ENCODE measurements at places on chromosomes 16 and 17.

DNA sequence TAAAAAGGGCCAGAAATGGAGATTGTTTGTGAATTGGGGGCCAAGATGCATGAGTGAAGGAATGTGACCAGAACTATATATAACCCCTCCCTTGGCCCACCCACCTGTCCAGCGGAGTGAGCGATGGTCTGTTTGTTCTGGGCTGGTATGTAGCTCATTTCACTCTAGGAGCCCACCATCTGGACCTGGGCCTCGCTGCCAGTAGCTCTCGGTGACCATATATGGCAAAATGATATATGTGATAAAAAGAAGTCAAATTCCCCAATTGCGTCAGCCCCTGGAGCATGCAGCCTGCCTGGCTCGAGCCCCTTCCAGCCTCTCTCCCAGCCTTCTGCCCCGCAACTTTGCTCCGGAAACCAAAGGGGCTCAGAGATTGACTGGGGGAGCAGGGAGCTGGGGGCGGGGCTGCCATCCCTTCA is 47.3 kb downstream of the CCDC42 start:
- DNase-seq, result no peak

DNA sequence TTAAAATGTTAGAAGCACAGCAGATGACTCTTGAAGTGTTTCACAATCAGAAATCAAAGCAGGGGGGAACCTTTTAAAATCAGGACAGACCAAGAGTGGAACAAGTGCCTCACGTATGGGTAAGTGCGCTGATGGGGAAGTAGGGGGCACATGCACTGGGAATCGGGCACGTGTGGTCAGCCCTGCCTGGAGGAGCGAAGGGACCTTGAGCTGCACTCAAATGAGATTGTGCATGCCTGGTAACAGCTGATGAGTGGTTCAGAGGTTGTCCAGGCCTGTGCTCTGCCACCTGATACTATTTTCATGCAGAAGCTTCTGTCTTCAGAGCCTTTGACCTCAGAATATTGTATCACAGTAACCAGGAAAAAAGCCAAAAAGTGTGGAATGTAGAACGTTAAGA is 13.7 kb upstream of the XYLT2 start:
- peak; percentile 76 for DNase-seq

DNA sequence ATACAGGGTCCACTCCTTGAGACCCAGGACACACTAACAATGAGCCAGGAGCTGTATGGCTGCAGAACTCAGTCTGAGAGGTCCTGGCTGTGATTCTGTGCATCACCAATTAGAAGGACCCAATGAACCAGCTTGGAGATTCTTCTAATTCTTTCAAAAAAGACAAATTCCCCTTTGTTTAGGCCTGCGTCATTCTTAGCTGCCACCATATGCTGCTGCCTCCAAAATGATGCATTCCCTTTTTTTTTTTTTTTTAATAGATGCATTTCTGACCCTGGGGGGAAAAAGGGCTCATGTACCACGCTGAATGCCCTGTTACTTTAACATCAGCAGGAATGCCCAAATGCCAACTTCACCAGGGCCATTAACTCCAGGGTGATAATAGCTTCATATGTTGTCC is 28.5 kb downstream of the EMP2 start:
- no peak for DNase-seq

GRCh38 chr17:68356520-68356919 is 65.2 kb downstream of the ARSG start:
- no peak for DNase-seq

- no peak for DNase-seq
Measured at GRCh38 chr16:17245776-17246175, 225.0 kb downstream of the XYLT1 start.

DNA sequence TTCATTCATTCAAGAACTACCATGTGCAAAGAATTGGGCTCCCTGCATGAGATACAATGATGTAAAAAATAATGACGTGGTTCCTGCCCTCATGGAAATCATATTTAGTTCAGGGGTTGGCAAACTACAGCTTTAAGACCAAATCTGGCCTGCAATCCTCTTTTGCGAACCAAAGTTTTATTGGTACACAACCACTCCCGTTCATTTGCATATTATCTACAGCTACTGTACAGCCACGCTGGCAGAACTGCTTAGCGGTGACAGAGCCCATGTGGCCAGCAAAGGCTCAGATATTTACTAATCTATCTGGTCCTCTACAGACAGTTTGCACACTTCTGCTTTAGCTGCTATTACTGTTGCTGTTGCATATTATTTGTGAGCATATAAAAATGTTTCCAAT is 167.7 kb downstream of the XYLT1 start:
- DNase-seq, result no peak

GRCh38 chr16:87240211-87241136 is 76.7 kb downstream of the C16orf95 start:
- DNase-seq, result peak; percentile 22

GRCh38 chr16:89017543-89018281 is 40.7 kb upstream of the CBFA2T3 start:
- DNase-seq, result no peak

Data from cardiac muscle cell (in vitro differentiated cells and primary cell).